Lung (tissue), 17 donors: ENCODE measurements at places on chromosomes 6 and 20.

DNA sequence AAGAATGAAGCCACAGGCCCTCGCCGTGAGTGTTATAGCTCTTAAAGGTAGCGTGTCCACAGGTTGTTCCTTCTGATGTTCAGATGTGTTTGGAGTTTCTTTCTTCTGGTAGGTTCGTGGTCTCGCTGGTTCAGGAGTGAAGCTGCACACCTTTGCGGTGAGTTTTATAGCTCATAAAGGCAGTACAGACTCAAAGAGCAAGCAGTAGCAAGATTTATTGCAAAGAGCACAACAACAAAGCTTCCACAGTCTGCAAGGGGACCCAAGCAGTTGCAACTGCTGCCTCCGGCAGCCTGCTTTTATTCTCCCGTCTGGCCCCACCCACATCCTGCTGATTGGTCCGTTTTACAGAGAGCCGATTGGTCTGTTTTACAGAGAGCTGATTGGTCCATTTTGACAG lies 5.2 kb downstream of the HIVEP1 start:
- no peak for DNase-seq

- no peak for DNase-seq
These were observed 4.5 kb downstream of the PDE10A start for GRCh38 chr6:165658395-165659058.

DNA sequence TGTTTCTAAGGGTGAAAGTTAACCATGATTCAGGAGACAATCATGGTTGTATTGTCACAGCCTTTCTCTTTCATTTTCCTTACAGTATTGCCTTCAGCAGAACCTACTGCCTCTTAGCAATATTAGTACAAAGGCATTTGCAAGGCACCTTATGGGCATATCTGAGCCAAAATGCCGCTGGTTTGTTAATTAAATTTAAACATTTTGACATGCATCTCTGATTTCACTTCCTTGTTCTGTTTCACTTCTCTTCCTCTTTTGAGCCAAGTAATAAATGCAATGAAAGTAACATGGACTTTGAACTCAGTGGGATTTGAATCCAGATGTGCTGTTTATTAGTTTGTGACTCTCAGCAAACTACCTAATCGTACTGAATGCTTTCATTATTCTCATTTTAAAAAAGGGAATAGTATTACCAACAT lies 467.4 kb upstream of the CITED2 start:
- DNase-seq, result no peak

DNA sequence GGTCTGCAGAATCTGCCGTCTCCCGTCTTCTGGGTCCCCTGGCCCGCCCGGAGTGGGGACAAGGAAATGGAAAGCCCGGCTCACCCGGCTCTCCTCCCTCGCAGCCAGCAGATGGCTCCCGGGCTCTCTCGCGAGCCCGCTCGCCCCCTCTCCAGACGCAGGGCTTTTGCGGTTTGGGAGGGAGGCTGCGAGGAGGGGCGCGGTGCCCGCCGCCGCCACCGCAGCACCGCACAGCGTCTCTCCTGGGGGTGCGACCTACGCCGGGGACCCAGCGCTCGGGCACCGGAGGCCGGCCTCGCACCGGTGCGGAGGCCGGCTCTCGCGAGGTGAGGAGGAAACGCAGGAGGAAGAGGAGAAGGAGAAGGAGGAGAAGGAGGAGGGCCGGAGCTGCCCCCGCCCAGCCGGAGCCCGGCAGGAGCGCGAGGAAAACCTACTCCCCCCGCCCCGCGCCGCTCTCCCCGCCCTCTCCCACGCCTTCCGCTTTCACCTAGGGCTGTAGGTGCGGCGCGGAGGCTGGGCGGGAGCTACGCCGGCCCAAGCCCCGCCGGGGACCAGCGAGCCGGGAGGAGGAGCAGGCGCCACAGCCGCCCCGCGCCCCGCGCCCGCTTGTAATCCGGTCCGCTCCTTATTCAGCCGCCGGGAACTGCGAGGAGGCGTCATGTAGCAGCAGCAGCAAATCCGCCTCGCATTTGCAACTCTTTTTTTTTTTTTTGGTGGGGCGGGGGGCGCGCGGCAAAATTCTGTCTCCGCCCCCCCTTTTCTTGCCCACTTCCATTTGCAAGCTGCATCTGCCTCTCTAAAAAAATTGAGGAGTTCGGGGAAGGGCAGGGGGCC lies at the start of gene CARMIL1:
CARMIL1 (plus strand) TSS at position 461 of the 834 bp plus-strand sequence. CDS start 422 bp downstream, outside the sequence.
- DNase-seq, result peak; percentile 91

- no peak for DNase-seq
These were observed 59.0 kb downstream of the THEMIS start for GRCh38 chr6:127841811-127842210.

GRCh38 chr6:6348256-6348655 lies 27.8 kb upstream of the F13A1 start:
- DNase-seq, result no peak

GRCh38 chr20:43837856-43838702 lies 76.6 kb upstream of the TOX2 start:
- no peak for DNase-seq

- DNase-seq, result no peak
These were observed 113.0 kb downstream of the PLEKHG1 start for GRCh38 chr6:150712505-150713252.

DNA sequence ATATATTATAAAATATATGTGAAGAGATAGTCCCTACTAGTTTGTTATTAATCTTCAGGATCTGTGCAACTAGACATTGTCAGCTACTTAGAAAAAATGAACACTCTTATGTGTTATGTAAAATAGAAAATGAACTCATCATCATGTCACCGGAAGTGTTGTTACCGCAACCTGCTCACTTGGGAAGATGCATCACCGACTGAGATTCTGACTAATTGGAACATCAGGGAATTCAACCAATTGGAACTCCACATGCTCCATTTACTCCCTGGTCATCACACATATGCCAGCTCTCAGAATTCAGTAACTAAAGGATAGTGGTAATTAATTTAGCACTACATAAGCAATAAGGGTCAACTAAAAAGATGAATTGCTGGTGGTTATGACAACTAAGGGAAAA lies 16.7 kb upstream of the B3GAT2 start:
- DNase-seq, result no peak

DNA sequence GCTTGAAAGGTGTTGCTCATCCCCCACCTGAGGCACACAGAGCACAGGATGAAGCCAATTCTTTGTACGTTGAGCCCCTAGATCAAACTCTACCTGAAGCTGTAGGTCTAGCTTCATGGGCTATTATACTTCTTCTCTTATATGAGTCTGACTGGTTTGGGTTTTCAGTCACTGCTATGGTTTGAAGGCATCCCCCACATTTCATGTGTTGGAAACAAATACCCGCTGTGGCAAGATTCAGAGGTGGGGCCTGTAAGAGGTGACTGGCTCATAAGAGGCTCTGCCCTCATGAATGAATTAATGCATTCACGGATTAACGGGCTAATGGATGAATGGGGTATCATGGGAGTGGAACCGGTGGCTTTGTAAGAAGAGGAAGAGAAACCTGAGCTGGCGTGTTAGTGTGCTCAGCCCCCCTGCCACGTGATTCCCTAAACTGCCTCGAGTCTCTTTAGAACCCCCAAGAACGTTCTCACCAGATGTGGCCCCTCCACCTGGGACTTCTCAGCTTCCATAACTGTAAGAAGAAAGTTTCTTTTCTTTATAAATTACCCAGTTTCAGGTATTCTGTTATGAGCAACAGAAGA lies 39.2 kb downstream of the PREX1 start:
- DNase-seq, result no peak

GRCh38 chr6:90044833-90045381 lies 150.6 kb downstream of the GJA10 start:
- DNase-seq, result no peak

DNA sequence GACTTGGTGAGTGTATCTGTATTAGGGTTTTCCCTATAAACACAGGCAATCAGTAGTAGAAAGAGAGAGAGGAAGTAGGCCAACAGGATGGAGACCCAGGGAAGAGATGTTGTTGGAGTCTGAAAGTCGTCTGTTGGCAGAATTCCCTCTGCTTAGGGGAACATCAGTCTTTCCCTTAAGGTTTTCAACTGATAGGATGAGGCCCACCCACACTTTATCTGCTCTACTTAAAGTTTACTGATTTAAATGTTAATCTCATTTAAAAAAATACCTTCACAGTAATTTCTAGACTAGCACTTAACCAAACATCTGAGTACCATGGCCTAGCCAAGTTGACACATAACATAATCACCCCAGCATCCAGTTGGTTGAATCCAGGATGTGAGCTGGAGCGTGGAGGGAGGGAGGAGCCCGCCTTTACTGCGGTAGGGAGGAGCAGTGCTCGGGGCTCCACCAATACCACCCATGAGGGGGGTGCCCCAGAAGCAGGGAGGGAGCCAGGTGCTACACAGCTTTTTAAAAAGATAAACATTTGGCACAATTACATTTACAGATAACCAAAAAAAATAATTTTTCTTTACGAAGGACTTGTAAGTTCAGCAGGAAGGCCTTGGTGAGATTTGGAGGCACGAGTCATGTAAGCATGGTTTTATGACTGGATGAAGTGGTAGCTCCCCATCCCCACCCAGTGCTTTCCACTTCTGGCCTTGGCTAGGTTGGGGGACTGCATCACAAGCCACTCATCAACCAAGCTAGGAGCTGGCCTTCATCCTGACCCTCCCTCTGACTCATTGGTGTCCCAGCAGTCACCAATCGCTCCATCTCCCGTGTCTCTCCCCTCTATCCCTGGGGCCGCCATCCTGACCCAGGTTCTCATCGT lies 18.4 kb upstream of the SNX9 start:
- DNase-seq, result no peak

DNA sequence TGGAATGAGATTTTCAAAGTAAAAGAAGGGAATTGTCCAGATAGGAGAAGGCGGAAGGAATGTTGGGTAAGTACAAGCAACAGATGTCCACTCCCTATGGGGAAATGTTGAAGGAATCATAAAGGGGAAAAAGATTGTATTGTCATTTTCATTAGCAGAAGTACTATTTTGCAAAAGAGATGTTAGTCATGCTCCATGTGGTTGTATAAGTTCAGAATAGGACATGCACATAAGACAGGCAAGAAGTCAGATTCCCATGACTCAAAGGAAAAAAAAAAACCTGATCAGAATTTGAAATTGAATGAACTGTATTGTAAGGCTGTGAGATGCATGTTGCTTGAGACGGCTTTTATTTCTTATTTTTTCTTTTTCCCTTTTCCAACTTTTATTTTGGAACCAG lies 36.8 kb downstream of the GRM1 start:
- DNase-seq, result no peak

- DNase-seq, result no peak
These were observed 66.6 kb upstream of the CCN6 start for GRCh38 chr6:111987295-111987694.

DNA sequence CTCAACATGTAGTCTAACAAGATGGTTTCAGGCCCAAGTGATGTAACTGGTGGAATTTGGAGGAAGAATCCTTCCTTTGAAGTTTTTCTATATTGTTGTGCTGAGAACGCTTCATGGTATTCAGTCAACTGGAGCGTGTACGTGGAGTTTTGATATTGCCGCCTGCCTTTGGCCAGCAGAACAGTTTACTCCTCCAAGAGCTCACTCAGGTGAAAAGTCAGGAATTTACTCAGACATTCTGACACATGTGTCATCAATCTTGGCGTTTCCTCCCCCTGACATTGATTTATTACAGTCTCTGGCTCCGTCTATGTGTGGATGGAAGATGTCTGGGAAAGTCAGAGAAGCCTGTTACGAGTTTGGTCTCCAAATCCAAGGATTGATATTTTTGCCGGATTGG lies 19.0 kb upstream of the TGM2 start:
- no peak for DNase-seq

DNA sequence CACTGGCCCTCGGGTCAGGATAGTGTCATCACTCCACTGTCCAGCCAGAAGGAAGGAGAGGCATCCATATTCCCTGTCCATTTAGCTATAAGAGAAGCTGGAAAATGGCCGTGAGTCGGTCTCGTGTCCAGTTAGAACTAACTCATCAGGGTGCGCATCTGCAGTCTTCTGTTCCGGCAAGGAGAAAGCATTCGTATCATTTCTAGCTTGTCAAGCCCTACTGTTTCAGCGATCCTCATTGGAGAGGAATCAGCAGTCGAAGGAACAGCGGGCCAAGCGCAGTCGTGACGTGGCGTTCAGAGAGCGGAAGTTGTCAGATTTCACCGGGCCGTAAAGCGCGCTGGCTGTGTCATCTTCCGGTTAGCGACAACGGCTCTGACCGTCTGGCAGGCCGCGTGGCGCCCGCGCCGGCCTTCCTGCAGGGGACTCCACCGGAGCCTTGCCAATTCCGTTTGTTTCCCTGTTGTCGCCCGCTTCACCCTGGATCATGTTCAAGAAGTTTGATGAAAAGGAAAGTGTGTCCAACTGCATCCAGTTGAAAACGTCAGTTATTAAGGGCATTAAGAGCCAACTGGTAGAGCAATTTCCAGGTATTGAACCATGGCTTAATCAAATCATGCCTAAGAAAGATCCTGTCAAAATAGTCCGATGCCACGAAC lies 32.9 kb downstream of the HM13 start:
- peak; percentile 90 for DNase-seq

GRCh38 chr6:128389820-128390534 lies 130.4 kb downstream of the PTPRK start:
- no peak for DNase-seq

DNA sequence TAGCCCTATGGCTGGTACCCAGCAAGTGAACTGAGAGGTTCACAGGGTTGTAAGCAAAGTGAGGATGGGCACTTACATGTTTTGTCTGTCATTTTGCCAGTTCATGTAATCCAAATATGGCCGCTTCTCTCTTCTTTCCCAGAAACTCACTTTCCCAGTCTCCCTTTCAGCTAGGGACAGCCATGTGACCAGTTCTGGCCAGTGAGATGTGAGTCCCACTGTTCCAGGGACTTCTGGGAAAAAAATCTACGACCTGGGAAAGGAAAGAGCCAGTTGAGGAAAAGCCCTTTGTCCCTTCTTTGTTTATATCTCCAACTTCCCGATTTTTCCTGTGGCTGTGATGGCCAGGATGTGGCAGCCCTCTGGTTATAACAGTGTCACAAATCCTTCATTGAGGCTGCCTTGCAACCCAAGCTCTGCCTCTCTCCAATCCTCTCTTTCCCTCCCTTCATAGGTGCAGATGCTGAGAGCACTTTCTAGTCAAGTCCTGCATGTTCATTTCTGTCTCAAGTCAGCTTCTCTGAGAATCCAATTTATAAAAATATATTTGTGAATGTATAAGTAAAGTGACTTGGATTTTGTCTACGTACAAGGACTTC lies 148.6 kb upstream of the ZFP64 start:
- no peak for DNase-seq

- no peak for DNase-seq
These were observed 488.3 kb downstream of the CDH26 start for GRCh38 chr20:60446267-60447111.

DNA sequence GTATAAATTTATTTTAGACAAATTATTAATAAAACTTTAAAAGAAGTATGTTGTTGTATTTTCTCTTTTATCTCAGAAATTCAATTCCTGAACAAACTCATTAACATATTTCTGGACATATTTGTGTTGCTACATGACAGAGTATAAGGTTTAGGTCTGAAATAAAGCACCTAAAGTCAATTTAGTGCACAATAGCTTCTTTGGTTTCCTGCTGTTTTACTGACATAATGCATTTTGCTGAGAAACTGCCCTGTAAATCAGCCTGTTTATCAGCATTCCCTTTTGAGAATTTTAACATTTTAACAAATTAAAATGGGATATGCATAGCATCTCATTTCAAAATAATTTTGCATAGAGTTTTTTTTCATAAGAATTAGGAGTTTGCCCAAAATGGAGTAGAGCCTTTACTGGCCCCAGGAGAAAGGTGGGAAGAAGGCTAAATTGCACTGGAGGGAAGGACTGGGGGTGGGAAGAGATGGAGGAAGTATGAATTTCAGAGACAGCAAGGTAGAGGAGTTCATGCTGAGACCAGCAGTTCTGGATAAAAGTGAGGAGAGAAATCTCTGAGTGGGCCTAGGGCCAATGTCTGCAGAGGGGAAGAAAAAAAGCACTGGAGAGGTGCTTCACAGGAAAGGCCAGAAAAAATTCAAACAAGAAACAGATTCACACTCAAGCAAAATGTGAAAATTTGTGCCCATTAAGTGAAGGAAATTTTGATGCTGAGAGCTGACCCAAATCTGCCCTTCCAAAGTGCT lies 324.2 kb upstream of the HSF2 start:
- no peak for DNase-seq
